Cortex of kidney (tissue), 1 donor: ENCODE measurements at places on chromosomes 2 and 18.

DNA sequence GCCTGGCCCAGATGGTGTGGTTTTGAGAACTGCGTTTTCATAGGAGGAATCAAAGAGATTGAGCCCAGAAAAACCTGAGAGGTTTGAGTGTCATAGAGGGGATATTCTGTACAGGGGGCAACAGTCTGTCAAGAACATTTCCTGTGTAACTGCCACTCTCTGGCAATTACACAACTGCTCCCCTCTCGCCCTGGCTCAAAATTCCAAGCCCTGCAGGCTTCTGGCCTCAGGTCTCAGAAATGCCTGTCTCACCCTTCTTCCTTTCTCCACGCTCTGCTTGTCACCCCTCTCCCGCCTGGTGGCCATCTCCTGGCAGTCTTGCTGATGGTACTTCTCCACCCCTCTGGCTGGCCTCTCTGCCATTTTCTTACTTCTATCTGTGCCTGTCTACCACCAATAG lies 4.0 kb downstream of the VAMP5 start:
- no peak for DNase-seq

GRCh38 chr18:148841-149240 lies 9.5 kb upstream of the USP14 start:
- DNase-seq = no peak

GRCh38 chr2:127404466-127405254 lies 13.6 kb upstream of the PROC start:
- no peak for DNase-seq

DNA sequence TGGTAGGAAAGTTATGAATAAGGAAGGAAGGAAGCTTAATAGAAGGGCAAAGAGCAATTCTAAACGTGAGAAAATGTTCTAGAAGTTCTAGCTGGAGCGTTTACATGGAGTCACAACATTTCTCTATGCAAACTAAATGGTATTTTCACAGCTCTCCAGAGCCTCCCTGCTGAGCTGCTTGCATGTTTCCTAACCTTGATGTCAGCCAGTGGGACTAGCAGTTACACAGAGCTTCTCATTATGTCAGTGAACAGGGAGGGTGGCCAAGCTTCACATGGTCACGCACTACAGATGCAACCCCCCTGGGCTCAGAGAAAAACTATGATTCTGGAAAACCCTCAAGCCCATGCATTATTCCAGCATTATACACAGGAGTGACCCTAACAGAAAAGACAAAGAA lies 153.4 kb upstream of the CCDC150 start:
- no peak for DNase-seq

GRCh38 chr2:206962966-206963365 lies 23.6 kb downstream of the CPO start:
- DNase-seq = no peak

DNA sequence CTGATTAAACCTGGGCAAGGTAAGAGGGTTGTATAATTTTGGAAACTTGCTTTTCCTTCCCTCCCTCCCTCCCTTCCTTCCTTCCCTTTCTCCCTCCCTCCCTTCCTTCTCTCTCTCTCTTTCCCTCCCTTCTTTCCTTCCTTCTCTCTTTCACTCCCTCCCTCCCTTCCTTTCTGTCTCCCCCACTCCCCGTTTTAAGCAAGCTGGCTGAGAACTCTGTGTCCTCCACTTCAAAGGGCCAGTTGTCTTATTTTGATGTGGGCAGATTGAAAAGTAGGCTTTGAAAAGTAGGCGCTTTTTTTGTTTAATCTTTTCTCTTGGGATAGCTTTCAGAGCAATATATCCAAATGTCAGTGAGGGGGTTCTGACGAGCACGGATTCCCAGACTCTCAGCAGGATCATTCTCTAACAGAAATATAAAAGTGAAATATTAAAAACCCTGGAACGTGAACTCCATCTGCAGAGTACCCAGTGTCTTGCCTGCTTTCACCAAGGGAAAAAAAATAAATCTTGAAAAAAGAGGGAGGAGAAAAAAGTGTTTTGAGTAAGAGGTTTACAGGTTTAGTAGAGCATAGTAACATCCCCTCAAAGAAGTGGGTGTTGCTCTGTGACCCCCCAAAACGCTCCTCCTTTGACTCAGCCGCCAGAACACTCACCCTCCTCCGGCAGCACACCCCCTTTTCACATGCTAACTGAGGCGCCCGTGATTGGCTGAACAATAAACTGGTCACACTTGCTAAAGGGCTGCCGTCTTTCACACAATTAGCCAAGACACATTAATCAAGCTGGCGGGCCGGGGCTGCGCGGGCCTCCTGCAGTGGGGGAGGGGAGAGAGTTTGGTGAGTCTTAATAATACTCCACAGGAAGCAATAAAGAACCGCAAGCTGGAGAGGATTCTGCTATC lies 52.2 kb downstream of the CDK15 start:
- no peak for DNase-seq

DNA sequence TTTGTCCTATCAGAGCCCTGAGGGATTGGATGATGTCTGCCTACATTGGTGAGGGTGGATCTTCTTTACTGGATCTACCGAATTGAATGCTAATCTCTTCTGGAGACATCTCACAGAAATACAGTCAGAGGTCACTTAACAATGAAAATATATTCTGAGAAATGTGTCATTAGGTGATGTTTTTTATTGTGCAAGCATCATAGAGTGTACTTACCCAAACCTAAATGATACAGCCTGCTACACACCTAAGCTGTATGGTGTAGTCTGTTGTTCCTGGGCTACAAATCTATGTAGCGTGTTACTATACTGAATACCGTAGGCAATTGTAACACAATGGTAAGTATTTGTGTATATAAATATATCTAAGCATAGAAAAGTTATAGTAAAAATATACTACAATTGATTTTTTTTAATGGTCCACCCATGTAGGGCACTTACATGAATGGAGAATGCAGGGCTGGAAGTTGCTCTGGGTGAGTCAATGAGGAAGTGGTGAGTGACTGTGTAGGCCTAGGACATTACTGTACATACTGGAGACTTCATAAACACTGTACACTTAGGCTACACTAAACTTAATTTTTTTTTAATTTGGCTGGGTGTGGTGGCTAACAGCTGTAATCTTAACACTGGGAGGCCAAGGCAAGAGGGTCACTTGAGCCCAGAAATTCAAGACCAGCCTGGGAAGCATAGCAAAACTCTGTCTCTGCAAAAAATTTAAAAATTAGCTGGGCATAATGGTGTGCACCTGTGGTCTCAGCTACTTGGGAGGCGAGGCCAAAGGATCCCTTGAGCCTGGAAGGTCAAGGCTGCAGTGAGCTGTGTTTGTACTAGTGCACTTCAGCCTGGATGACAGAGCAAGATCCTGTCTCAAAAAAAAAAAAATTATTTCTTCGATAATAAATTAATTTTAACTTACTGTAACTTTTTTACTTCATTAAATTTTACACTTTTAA lies 226.3 kb upstream of the UBE2E3 start:
- no peak for DNase-seq
